DMS153 (cell line): ENCODE measurements at places on chromosomes 5 and 9.
A peak's percentile ranks its signal among the peaks of the same experiment; 100 is the strongest.

- DNase-seq = peak; percentile 3
Measured at GRCh38 chr5:130720355-130720754, 444.7 kb downstream of the HINT1 start.

DNA sequence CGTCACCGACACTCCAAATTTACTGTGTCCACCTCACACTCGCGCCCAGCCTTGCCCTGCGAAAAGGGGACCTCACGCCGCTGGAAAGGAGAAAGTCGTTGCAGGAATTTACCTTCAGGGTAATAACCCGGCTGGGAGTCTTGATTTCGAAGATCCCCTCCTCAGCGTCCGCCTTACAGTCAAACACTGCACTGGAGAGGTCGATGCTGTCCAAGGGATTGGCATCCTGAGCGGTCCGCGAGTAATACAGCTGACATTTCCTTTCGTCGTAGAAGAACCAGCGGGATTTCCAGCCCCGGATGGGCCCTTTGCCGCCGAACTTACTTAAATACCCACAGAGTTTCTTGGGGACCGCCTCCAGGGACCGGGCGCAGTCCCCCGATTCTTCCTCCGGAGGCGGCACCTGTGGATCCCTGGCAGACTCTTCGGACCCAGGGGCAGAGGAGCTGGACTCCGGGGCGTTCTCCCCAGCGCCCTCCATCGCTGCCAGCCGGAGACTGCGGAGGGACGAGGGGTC is 330 bp downstream of the TBC1D2 start:
- no peak for DNase-seq

GRCh38 chr5:41201082-41201772 is 12.1 kb downstream of the C6 start:
- no peak for DNase-seq

- DNase-seq = no peak
Measured at GRCh38 chr9:70136632-70137031, 93.0 kb downstream of the MAMDC2 start.

- DNase-seq = no peak
Measured at GRCh38 chr5:84213212-84213611, 171.5 kb downstream of the EDIL3 start.

DNA sequence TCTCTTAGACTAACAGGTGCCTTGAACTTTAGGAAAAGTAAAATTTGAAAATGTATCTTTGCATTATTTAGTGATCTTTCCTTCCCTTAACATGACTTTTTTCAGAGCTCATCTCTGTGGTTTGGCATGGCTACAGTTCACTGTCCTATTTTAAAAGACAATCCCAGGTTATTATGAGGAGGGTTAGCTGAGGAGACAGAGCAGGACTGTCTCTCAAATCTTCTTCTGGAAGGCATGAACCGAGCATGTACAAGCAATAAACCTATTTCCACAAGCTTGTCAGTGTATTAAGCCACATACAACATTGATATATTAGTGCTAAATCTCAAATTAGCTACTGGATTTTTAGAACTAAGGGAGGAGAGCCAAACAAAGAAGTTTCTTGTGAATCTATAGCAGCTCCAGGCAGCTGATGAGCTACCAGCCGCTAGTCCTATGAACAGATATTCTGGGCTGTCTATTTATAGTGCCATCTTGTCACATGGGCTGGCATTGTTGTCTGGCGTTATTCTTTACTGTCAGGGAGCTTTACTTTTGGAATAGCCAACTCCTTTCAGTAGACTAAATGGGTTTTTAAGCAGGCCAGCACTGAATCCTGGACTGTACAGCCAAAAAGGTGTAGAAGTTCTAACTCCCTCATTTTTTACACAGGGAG is 171.2 kb upstream of the ACTBL2 start:
- no peak for DNase-seq
